ENCODE measurements at places on chromosomes 5 and 9.

DNA sequence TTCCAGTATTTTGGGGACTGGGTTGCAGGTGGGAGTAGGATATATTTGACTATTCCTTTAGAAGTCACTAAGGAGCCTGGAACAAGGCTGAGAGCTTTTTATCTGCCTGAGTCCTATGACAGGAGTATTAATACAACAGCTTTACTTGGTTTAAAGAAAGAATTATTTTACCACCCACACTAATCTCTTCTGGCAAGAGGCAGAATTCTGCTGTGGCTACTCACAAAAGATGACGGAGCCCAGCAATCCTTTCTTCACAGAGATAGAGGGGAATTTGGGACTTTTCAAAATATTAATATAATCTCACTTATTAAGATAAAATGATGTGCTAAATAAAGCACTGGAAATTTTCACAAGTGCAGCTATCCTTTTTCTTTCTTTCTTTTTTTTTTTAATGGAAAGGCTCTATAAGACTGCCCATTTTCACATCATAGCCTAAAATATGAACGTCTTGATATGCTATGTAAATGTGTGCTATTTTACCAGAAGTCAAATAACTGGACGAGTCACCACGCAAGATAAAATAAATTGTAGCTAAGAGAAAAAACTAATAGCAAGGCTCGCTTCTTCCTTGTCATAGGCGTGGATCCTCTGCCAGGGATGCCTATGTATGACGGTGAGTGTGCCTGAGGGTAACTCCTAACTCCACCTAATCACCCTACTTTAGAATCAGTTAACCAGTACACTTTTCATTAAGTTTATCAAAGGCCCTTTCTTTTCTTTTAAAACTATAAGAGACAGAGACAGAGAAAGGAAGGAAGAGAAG lies 76.3 kb downstream of the ZNF608 start:
- no peak for DNase-seq

DNA sequence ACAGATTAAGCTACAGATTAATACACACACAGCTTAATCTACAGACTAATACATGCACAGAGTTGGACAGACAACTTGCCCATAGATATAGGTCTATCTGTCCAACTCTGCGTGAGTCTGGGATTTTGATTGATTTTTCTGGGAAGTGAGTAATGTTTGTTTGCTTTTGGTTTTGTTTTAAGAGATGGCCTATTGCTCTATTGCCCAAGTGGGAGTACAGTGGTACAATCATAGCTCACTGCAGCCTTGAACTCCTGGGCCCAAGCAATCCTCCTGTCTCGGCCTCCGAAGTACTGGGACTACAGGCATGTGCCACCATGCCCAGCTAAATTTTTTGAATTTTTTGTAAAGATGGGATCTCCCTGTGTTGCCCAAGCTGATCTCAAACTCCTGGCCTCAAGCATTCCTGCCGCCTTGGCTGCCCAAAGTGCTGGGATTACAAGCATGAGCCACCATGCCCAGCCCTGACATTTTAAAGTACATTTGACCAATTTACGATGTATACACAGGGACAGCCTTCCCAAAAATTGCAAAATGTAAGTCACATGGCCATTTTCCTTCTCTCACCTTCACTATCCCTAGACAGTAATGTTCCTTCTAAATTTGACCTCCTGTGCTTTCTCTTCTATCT lies 50.8 kb downstream of the PAPPA start:
- no peak for DNase-seq

GRCh38 chr5:35339006-35339405 lies 108.7 kb upstream of the PRLR start:
- no peak for DNase-seq

DNA sequence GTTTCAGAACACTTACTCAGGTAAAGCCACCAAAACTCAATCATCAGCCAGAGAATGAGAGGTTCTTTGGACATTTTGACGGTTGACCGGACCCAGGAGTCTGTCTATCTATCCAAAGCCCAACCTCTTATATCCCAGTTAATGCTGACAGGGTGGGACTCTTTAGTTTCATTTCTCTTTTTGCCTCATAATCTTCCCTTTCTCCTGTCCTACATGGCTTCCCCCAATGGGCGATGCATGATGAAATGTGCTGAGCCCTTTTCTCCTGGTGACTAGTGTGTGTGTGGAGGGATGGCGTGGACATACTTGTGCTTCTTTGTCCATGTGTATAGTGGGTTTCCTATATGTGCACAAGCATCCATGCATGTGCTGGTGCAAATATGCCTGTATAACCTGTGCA lies at the start of gene TIMD4:
Gene TIMD4 (minus strand): TSS at position 102 of the 400 bp plus-strand sequence. CDS start 28 bp downstream, at position 74.
- no peak for DNase-seq

- no peak for DNase-seq
These were observed 33.8 kb upstream of the DTWD2 start for GRCh38 chr5:119022017-119022745.

DNA sequence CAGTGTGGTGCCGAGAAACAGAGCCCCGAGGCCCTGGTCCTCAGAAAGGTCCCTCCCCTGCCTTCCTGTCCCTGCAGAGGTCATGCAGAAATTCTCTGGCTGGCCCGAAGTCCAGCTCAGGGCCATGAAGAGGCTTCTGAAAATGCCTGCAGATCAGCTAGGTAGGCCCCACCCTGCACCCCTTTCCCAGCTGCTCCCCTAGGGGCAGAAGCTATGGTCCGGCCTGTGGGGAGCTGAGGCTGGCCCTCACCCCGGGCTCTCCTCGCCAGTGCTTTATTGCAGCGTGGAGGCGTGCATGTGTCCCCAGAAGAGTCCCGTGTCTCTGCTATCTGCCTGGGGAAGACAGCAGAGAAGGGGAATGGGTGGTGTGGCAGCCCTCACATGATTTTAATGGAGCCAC lies 19.9 kb downstream of the REXO4 start:
- no peak for DNase-seq

GRCh38 chr5:138141734-138142133 lies 2.5 kb upstream of the NME5 start:
- DNase-seq, result no peak

GRCh38 chr9:714675-715074 lies 126.8 kb upstream of the DMRT1 start:
- DNase-seq, result no peak

GRCh38 chr5:39473156-39473775 lies 48.5 kb upstream of the DAB2 start:
- DNase-seq, result no peak

DNA sequence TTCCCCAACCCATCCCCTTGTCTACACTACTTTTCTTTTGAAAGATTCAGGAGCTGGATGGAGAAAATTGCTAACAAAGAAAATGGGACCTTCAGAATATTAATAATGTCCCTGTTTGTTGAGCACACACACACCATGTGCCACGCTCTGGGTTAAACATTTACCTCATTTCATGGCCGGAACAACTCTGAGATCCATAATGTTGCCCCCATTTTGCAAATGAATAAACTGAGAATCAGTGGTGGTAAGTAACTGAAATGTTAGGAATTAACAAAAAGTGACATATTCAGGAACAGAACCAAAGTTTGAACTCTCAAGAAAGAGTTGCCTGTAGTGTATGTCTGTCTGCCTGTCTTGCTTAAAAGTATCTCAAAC lies 51.4 kb upstream of the SMAD5 start:
- DNase-seq, result no peak

DNA sequence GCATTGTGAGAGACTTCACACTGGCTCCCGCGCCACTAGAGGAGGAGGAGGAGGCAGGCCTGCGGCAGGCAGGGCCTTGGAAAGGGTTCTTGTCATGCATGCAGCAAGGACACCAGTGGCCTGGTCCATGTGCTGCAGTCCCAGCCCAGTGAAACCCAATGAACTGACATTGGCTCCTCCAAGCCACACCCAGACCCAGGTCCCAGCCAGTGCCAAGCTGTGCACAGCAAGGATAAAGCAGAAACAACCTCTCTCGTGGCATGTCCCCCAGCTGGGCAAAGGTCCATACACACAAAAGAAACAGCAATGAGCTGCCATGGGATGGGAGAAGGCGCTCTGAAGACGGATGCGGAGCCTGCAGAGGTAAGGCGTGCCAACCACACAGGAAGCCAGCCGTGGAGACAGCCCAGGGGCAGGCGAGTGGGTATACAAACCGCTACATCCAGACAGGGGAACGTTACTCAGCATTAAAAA lies 89.2 kb downstream of the SEMA4D start:
- no peak for DNase-seq

GRCh38 chr5:173829826-173830225 lies 58.3 kb upstream of the CPEB4 start:
- no peak for DNase-seq

- DNase-seq, result no peak
These were observed 70.5 kb downstream of the LMNB1 start for GRCh38 chr5:126847456-126847820.

GRCh38 chr5:154308443-154309370 lies 118.2 kb downstream of the GALNT10 start:
- no peak for DNase-seq

GRCh38 chr9:115462623-115463022 lies 344.7 kb upstream of the TNC start:
- no peak for DNase-seq

- no peak for DNase-seq
These were observed 35.9 kb upstream of the SLC1A3 start for GRCh38 chr5:36570301-36571095.

DNA sequence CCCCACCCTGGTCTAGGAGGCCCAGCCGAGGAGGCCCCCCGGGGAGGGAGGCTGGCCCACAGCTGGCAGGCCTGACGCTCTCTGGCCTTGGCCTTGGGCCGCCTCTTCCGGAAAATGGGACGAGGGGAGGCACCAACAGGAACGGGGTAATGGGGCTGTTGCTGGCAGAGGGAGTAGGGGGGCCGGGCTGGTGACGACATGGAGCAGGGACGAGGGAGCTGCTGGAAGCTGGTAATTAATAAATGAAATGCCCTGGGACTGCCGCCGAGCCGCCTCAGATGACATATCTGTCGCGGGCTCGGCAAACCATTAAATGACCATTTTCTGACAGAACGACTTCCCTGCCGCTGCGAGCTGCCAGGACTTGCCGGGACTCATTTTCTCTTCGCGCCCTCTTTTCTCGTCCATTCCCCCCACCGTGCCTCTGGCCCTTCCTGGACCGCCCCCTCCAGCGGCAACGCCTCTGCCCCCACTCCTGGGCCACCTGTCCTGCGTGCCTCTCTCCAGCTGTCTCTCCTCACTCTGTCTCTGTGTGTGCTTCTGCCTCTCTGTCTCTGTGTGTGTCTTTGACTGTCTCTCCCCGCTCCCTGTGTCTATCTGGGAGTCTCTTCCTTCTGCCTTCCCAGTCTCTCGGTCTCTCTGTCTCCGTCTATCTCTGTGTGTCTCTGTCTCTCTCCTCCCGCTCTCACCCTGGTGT lies 215.7 kb downstream of the PAX5 start:
- no peak for DNase-seq

- DNase-seq, result no peak
These were observed 230.2 kb downstream of the CD180 start for GRCh38 chr5:66966439-66966838.

DNA sequence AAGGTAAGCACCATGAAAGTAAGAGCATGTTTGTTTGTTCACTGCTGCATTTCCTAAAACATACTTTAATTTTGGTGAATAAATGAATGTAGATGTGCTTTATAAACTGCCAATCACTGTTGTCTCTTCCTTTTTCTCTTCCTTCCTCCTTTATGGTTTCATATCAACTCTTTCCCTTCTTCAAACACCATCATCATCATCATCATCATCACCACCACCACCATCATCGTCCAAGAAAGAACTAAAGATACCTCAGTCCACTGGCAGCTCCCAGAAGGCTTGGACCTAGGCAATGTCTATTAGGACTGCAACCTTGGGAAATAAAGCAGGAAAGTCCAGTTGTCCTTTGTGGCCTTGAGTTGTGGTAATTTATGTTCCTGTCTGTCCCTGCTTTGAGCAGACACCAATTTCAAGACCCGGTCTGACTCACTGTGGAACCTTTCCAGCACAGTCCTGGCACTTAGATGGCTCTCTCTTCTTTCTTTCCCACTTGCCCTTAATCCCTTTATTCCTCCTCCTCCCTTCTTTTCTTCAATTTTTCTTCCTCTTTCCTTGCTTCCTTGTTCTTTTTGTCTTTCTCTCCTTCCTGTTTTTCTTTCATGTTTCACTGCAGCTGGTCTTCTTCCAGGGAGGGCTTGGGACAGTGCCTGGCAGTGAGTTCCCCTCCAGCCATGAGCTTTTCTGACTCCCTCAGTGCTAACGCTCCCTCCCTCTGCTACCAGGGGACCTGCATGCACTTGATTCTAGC lies 99.3 kb downstream of the ANGPTL2 start:
- DNase-seq, result no peak

DNA sequence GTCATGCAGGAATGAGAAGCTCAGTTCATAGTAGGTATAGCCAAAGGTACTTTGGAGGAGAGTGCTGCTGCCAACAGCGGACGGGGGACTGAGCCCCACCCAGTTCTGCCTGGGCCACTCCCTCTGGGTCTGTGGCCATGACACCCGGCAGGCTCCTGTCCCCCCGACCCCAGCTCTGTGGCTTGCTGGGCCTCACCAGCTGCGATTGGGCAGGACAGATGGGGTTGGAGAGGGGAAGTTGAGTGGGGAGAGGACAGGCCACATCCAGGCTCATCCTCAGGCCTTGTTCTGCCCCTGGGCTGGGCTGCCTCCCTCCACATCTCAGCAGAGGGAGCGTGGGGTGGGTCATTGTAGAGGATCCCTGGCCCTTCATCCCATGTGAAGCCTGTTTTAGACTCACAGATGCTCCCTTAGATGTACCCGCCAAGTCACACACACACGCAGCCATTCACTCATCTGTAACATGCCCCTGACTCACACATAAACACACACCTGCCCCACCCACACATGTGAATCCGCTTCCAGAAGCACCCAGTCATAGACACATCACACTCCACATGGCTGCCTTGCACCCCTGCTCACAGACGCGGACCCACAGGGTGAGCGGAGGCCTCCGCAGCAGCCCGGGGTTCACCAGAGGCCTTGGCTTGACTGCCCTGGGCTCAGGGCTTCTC lies 48.8 kb downstream of the NTNG2 start:
- no peak for DNase-seq

GRCh38 chr9:131690462-131690861 lies 49.4 kb downstream of the RAPGEF1 start:
- DNase-seq, result no peak

- no peak for DNase-seq
These were observed 20.0 kb downstream of the STC2 start for GRCh38 chr5:173308226-173308625.

- no peak for DNase-seq
These were observed 92.9 kb downstream of the ANKRD18A start for GRCh38 chr9:38527503-38527902.

- DNase-seq, result no peak
These were observed 11.3 kb downstream of the RIOK2 start for GRCh38 chr5:97171703-97172102.

GRCh38 chr9:79610019-79610631 lies 38.4 kb downstream of the TLE4 start:
- DNase-seq, result no peak

DNA sequence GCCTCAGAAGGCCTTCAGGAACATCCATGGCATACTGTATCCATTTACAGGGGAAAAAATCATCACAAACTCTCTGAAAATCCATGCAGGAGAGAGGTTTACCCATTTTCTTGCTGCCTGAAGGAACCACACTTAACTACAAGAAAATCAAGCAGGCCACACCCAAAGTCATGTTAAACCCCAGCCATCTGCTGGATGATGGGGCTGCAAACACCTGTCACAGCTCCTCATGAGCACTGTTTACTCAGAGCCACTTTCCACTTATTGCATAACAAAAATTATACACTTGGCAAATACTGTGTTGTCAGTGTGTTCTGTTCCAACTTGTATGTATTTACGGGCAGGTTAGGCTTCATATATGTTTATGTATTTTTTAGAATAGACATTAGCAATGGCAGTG lies 35.8 kb downstream of the PPIC start:
- peak; percentile 33 for DNase-seq

- DNase-seq, result no peak
These were observed 708.6 kb upstream of the ZNF608 start for GRCh38 chr5:125455041-125455440.

GRCh38 chr5:72392326-72392733 lies 72.2 kb downstream of the PTCD2 start:
- no peak for DNase-seq
